ENCODE measurements at places on chromosomes 12 and 14.

DNA sequence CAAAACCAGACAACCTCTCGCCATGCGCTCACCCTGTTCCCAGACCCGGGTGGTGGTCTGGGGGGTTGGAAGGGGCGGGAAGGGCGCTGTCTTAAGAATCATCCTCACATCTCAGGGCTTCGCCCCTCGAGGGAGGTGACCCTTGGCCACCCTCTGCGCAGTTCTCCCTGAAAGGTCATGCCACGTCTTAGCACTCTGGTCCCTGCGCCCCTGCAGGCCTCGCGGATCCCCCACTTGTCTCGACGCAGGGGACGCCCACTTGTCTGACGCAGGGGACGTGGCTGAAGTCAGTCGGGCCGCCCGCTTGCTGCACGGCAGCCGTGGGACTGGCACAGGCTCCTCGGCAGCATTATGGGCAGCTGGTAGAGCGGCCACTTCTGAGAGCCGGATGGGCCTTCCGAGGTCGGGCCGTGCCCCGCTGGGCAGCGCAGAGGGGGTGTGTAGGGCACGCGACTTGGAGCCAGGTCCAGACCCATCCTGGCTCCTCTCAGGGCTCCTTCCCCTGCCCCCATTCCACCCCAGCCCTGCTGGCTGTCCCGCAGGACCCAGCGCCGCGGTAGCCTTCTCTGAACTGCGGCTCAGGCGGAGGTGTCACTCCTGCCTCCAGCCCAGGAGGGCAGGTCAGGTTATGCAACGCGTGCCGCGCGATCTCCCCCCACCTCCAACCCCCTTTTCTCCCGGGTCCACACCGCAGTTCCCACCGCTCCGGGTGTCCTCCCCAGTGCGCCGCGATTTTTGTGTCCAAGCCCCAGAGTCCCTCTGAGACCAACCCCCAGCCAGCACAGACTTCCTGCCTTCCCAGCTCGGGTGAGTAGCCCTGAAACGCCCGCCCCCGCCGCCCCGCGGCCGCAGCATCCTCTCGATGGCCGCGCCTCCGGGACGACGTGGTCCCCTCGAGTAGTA, 40.9 kb upstream of the CAPRIN2 start:
- peak; percentile 17 for DNase-seq

DNA sequence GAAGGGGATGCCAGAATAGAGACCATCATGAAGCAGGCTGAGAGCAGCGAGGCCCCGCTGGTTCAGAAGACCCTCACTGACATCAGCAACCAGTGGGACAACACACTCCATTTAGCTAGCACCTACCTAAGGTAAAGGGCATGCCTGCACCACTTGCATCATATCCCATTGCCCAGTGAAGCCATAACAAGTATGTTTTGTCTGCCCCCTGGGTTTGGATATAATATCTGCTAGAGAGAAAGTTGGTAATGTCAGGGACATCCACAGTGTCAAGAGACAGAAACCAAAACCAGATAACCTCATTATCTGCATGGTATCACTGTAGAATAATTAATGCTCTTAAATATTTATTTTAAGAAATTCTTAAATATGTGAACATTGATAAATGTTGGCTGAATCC, 173.8 kb downstream of the SYNE2 start:
- DNase-seq = no peak

DNA sequence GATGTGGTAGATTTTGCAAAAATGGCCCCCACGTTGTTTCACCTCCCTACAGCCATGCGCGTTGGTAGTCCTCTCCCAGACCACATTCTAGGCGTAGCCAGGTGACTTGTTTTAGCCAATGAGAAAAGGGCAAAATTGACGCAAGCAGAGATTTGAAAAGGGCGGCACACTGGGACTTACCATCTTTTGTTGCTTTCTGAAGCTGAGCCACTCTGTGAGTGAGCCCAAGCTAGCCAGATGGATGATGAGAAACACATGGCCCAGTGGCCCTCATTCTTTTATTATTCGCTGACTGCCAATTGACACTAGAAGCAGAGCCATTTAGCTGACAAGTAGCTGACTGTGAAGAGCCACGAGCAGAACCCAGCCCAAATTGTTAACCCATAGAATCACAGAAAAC, 142.0 kb upstream of the GZMB start:
- no peak for DNase-seq

DNA sequence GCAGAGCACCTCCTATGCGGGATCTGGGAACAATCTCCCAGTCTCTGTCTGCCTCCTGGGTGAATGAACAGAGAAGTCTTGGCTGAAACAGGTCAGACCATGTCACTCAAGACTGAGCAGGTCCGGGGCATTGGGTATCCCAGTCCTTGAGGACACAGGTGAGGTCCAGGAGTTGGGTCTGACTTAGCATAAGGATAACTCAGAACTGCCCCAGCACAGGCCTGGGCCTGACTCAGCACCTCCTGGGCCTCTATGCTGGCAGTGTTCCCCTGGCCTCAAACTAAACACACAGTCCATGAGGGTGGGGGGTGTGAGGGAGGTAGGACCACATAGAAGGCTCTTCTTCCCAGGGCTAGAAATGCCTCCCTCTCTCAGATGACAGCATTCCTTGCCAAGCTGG, 1.5 kb upstream of the SDR9C7 start:
- DNase-seq = no peak

DNA sequence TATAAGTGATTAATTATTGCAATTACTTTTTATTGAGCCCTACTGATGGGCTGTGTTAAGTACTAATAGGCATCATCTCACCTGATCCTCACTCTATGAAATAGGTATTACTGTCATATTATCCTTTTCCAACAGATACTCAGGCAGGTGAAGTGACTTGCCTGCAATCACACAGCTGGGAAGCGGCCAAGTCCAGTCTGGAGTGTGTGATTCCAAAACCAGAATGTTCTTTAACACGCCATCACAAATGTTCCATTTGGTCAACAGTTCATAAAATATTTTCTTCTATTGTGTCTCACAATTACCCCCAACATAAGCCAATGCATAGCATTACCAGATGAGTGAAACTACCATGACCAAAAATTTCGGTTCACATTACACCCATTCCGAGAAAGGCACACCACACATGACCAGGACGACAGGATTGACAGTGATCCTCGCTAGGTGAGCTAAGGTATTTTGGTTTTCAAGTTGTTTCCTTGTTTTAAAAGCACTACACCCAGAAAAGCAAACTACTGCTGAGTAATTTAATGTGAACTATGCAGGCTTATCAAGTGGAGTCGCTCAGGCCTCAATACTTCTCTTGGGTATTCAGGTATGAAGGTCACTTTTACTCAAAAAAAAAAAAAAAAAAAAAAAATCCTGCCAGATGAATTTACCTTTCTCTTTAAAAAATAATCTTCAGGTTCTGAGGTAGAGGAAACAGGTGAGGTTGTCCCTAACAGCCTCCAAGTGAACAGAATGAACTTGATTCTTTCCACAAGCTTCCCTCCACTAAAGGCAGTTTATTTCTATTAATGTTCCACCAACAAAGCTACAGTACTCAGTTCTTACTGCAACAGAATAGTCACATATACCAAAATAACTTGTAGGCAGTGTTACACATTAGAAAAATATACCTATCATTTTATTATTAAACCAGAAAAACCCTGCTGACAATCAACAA, 2.4 kb downstream of the VPS37B start:
- DNase-seq = no peak

DNA sequence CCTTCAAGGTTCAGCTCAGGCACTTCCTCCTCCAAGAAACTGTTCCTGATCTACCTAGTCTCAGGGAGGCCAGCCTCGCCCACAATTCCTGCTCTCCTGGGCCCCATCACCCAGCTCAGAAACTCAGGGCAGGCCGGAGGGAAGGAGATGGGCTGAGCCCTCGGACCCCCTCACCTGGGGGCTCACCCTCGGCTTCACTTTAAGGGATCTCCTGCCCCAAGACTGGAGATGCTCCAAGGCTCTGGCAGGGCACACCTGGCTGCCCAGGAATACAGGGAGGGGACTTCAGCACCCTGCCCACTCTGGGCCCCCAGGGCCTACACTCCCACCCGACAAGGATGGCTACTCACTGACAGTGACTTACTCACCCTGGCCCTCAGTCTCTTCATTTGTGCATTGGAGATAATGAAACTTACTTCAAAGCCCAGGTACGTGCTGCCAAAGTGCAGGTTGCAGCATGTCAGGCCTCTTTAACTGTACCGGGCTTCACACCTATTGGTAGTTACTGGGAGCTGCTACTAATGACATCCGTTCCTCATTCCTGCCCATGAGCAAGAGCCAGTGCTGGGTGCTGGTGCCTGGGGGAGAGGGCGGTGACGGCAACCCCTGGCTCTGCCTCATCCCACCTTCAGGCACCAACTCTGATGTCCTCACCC, 21.0 kb upstream of the PPP1R13B start:
- no peak for DNase-seq

DNA sequence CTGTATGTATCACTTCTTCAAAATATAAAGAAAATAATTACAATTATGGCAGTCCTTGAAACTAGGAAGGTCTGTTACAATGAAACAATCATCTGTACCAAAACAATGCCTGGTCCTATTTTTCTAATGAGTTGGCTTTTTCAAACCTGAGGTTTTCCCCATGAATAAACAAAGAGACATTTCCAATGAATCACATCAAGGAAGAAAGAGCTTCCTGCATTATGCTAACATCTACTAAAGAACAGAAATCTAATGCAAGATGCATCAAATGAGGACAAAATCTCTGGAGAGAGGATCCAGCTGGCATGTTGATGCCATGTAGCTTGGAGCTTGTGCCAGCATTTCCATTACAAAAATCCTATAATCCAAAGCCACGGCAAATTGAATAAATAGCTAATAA, 29.3 kb downstream of the NIN start:
- DNase-seq = no peak

- no peak for DNase-seq
These were observed 160.6 kb downstream of the CAPZA3 start for GRCh38 chr12:18898470-18898869.

DNA sequence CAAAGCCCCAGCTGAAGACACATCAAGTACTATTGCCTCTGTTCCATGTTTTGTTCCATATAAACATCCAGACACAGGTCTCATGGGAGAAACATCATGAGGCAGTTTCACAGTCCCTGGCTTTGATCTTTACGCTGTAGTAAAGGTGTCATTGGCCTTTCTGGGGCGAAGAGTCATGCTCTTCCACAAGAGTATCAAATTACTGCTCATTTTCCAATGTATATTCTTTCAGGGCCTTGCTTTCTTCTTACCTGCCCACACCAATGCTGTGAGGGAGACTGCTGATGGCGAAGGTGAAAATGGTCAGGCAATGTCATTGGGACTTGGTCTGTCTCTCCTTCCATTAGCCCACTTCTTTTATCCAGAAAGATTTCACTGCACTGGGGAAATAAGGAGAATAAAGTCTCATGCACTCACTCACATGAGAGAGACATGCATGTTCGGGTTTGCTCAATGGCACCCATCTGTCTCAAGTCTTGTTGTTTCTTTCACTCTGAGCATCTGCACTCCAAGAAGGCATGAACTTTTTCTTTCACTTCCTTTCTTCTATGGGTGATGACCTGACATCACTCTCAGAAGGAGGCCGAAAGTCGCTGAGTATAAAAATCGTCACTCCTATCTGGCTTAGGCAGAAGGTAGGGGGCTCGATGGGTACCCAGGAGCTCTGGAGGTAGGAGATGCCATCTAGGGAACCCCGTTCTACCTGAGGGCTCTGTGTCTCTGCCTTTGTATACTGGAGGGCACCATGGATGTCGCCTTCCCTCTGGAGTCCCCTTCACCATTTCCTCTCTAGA, 1.3 kb upstream of the JDP2 start:
- no peak for DNase-seq

- no peak for DNase-seq
These were observed 272.8 kb downstream of the KSR2 start for GRCh38 chr12:117695956-117696355.

GRCh38 chr12:54301428-54302048, 723 bp upstream of the NFE2 start:
- DNase-seq = no peak

All from activated CD4-positive, alpha-beta T cell treated with anti-CD3 and anti-CD28 coated beads, Interleukin-2, amount 50 U/mL, for 1 hour (primary cell).